ENCODE measurements at places on chromosomes 4 and X.

DNA sequence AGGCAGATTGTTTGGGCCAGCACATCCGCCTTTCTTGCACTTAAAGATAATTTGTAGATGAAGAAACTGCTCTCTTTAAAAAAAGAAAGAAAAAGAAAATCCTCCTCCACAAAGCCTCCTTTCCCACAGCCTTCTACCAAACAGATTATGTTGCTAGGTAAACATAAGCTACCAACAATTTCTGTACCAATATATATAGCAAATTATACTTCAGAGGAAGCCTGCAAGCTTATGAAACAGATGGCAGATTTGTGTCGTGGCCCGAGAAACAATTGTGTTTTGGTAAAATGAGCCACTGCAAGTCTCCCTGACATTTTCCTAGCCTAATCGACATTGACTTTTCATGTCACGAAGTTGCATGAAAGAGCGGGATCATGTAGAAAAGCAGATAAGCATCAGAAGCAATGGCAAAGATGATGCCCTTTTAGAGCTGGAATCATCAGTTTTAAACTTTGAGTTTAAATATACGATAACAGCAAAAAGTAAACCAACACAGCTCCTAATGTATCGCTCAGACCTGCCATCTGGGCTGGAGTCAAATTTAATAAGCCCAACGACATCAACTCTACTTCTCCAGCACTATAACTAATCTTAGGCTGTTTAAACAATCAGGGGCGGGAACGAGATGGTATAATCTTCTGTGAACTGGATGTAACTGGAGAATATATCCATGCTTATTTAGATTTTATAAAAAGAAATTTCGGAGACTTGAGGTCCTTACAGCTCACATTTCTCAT lies 94.9 kb upstream of the PLAC1 start:
- ATAC-seq: no peak

DNA sequence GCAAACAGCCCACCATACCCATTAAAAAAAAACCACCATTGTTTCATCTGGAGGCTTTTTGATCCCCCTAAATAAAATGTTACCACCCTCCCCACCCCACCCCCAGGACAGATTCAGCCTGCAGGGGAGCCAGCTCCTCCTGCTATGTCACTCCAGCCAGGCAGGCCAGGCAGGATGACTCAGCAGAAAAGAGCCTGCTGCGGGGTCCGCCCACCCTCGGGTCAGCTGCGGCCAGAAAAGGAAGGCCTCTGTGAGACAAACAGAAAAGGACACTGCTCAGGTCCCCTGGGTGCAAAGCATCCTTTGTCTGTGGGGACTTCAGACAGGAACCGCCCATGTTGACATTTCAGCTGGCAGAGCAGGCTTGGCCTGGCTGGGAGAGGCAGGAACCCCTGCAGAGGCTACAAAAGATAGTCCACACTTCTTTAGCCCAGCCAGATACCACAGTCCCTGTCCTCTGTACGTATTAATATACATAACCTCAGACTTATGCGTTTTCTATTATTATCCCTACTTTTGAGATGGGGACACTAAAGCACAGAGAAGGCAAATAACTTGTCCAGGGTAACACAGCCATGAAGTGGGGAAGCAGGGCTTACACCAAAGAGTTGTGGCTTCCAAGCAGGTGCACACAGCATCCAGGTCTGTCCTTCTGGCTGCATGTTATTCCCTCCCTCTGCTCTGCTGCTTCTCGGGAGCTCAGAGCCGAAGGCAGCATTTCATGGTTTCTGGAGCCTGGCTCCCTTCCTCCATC lies 147.7 kb downstream of the CPEB2 start:
- peak; percentile 14 for ATAC-seq

- ATAC-seq: no peak
Measured at GRCh38 chr4:154406018-154406795, 85.4 kb downstream of the DCHS2 start.

- ATAC-seq: no peak
Measured at GRCh38 chr4:113674733-113675132, 86.8 kb downstream of the CAMK2D start.

DNA sequence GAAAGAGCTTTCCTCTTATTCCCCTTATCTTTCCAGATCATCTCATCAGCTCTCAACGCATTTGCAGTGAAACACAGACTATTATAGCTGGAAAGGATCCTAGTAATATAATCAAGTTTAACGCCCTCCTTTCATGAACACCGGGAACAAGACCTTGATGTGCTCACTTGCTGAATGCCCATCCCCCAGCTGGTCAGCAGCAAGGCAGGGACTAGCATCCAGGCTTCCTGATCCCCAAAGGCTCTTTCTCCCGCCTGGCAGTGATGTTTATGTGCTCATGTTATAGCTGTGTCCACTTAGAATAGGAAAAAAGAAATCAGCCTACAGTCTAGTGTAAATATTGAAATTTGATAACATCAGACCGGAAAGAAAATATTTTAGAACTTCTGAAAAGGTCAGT lies 24.6 kb downstream of the GPC4 start:
- ATAC-seq: no peak

DNA sequence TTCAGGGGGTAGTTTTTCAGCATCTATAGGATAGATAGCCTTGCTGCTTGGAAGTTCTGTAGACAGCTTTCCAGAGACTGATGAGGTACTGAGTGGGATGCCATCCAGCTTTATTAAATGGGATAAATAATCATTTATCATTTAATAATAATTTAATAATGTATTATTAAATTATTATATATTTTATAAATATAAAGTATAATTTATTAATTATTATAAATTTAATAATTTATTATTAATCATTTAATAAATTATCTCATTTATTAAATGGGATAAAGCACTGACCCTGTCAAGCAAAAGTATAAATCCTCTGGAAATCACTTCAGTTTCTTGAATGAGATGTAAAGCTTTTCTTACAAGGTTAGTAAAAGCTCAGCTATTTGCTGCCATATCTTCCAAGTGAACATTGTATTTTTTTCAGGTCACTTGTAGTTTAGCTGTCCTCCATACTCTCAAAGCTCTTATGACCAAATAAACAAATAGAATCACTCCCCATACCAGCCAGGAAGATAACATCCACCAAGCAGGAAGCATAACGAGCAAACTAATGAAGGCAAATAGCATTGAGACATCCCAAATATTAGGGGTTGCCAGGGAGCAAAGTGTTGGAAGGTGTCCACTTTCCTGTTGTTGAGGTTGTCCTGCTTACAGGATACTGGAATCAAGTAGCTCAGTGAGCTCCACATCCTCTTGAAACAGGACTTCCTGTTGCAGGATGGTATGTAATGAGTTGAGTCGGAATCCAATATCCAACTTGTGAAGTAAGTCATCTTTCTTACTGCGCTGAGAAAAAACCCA lies 88.9 kb downstream of the ZNF674 start:
- no peak for ATAC-seq

DNA sequence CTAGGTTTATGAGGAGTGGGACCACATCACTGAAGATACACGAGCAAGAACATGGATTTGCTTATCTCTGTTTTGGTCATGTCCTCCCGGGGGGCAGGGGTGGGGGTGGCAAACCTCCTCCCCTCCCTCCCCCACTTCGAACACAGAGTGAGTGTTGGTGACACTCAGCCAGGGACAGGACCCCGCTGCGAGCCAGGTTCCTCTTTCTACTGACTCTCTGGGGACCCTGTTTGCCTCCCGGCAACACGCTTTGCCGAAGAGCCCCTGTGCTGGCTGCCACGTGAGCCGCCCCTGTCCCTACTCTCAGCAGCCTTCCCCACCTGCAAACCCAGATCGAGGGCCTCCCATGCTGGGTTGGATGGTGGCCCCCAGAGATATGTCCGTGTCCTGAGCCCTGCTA lies 34.7 kb downstream of the P2RY8 start:
- ATAC-seq: no peak

DNA sequence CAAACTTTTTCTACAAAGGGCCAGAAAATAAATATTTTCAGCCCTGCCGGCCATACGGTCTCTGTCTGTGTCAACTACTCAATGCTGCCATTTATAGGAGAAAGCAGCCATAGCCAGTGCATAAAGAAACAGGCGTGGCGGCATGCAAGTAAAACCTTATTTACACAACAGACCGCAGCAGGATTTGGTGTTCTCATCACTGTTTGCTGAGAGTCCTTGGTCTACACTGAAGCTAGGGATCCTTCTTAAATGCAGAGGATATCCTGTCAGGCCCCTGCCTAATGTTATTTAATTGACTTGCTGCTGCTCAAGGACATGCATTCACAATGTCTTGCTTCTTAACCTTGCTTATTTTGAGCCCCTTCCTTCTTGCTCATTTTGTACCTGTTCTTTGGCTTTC lies 54.7 kb downstream of the CPE start:
- no peak for ATAC-seq
